ENCODE measurements at places on chromosomes 1 and 21.

DNA sequence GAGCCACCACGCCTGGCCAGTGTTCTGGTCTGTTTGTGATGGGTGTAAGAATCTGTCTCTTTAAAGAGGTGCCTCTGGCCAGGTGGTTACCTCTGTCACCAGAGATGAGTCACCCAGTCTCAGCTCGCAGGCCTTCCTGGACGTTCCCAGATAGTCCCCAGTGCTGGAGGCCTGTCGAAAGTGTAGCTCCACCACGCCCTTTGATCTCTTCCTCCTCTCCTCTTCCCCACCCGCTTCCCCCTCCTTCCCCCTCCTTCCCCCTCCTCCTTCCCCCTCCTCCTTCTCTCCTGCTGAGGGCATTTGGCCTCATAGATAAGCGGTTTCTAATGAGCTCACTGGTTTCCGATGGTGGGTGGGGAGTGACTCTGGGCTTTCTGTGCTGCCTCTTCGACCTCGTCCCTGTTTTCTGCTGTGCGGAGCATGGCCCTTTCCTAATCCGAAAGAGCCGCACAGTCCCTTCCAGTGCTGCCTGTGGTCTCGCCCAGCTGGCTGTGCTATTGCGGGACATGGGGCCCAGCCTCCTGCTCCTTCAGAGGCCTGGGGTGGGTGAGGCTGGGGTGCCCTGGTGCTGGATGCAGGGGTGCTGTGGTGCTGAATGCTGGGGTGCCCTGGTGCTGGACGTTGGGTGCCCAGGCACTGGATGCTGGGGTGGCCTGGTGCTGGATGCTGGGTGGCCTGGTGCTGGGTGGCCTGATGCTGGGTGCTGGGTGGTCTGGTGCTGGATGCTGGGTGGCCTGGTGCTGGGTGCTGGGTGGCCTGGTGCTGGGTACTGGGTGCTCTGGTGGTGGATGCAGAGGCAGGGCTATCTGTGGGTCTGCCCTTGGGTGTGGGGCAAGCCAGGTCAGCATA lies 19.2 kb downstream of the AGPAT3 start:
- DNase-seq, result no peak

- DNase-seq, result no peak
Observed at GRCh38 chr1:1943834-1944570, 24.9 kb upstream of the TMEM52 start.

DNA sequence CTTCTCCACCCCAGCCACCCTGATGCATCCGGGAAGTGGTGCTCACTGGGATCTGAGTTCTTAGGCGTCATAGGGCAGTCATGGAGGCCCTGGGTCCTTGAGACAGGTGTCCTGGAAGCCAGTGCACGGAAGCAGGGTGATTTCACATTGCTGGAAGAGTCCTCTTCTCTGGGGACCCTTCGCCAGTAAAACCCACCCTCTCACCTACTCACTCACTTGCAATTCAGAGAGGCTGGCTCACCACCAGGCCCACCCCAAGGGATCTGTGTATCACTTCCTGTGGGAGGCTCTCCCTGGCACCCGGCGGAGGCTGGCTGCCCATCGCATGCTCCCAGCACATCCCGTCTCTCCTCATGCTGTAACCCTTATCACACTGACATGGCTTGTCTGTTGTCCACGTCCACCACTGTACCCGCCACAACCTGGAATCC lies 40.2 kb upstream of the EPS8L3 start:
- DNase-seq, result no peak

DNA sequence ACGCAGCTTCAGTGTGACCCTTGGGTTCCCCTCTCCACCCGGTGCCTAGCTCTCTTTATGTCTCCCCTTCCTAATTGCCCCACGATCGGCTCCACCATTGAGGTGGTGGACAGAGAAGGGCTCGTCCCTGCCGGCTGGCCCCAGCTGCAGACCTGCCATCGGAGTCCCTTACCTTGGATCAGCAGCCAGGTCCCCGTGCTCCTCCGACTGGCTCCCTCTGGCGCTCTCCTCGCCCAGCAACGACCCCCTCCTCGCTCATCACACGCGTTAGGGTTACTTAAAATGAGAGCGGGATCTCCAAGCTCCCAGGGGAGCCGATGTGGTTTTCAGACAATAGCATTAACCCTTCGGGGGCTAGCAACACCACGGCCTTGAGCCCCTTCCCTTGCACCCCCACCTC lies 8.1 kb upstream of the ETV3L start:
- DNase-seq, result no peak

DNA sequence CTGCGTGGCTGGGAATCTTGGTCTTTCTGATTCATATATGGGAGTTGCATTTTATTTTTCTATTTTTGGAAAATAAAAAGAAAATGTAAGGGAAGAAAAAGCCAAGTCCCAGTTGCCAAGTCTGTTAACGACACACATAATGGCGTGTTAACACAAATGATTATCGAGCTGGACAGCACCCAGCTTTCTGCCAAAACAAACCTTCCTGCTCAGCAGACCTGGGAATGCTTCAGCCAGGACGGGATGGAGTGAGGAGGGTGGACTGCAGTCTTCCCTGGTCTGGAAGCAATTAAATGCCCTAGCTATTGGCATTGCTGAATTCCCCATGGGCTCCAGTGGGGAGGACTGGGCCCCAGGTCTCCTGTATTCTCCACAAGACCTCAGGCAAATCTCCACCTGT lies 184.2 kb upstream of the USP24 start:
- no peak for DNase-seq

DNA sequence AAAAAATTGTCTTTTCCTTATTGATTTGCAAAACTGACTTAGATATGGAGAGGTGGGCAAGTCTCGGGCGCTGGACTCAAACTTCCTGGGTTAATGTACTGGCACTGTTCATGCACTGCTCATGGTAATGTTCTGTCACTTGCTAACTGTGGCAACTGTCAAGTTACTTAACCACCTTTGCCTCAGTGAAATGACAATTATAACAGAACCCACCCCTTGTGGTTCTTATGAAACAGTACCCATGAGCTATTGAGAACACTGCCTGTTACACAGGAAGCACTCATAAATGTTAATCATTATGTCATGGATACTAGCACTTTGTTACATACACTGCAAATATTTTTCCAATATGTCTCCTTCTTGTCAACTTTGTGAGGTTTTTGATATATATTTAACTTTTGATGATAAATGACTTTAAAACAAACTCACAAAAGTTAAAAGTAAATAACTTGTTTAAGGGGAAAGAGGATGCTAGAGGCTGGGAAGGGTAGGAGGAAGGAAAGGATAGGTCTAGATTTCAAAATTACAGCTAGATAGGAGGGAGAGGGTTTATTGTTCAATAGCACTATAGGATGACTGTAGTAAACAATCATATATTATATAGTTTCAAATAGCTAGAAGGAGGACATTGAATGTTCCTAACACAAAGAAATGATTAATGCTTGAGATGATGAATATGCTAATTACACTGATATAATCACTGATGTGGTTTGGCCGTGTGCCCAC lies 342.5 kb downstream of the ADGRL2 start:
- DNase-seq, result no peak

GRCh38 chr1:107867897-107868296 lies 97.1 kb downstream of the VAV3 start:
- DNase-seq, result no peak

DNA sequence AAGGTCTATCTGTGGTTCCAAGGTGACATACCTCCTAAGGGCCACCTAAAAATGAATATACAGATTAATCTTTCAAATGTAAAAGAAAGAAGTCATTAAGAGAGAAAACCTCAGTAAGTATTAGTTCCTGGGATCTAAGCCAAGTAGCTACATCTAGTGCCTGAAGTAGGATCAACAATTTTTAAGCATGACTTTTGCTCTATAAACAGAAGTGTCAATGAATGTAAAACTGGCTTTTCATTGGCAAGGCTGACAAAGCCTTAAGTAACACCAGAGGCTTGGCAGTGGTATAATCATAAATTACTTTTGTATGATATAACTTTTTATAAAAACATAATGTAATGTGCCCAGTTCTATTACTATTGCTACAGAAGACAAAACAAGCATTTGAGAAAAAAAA lies 12.2 kb upstream of the ACADM start:
- DNase-seq, result no peak

DNA sequence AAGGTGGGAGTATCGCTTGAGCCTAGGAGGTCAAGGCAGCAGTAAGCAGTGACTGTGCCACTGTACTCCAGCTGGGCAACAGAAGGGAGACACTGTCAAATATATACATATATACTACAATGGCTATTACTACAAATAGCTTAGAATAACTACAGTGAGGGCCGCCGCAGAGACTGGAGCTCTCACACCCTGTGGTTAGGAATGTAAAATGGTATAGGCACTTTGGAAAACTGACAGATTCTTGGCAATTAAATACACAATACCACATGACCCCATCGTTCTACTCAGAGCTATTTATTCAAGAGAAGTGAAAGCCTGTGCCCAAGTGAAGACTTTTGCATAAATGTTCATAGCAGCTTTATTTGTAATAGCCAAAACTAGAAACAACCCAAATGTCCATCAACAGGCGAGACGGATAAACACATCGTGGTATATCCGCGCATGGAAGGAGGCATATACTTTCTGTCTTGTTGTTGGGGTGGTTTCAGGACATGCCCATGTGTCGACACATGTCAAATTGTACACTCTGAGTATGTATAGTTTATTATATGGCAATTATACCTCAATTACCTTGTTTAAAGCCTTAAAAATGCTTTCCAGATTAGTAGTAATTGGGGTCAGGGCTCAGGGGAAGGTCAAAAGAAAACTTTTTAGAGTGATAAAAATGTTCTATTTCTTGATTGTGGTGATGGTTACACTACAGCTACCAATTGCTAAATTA lies 123.4 kb downstream of the RIPK4 start:
- no peak for DNase-seq

- DNase-seq, result no peak
Observed at GRCh38 chr1:165353731-165354671, 2.5 kb downstream of the LMX1A start.

DNA sequence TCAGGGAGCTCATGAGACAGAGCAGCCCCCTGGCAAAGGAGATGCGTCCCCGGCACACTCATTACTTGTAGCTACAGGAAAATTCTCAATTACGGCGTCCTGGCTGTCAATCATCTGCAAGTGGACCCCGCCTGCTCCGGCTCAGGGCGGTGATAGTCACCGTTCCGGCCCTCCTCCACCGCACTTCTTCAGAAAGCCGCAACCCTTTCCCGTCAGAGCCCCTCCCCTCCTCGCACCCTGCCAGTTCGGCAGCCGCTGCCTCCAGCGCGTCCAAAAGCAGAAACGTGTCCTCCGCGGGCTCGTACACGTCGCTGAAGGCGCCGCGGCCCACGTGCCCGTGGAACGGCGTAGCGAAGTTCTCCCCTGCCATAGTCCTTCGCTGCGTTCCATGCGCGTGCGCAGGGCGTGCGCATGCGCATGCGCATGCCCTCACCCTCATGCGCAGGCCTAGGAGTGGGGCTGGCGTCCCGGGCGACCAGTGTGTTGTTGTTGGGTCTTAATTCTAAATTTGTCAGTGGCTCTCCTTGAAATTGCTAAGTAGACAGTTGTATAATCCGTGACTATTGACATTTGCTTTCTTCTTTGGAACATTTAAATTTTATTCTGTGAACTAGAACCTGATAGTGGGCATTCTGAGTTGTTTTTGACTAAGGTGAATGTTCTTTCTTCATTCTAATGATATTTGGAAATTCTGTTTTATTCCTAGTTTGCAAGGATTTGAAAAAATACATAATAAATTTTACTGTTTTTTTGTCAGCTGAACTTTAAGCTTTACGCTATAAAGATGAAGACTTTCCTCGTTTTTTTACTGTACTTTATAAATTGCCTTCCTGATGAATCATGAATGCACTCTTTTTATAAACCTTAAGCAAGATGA lies 107.5 kb downstream of the LTN1 start:
- DNase-seq, result peak; percentile 77

GRCh38 chr1:31487143-31487542 lies 74.1 kb downstream of the SERINC2 start:
- no peak for DNase-seq

DNA sequence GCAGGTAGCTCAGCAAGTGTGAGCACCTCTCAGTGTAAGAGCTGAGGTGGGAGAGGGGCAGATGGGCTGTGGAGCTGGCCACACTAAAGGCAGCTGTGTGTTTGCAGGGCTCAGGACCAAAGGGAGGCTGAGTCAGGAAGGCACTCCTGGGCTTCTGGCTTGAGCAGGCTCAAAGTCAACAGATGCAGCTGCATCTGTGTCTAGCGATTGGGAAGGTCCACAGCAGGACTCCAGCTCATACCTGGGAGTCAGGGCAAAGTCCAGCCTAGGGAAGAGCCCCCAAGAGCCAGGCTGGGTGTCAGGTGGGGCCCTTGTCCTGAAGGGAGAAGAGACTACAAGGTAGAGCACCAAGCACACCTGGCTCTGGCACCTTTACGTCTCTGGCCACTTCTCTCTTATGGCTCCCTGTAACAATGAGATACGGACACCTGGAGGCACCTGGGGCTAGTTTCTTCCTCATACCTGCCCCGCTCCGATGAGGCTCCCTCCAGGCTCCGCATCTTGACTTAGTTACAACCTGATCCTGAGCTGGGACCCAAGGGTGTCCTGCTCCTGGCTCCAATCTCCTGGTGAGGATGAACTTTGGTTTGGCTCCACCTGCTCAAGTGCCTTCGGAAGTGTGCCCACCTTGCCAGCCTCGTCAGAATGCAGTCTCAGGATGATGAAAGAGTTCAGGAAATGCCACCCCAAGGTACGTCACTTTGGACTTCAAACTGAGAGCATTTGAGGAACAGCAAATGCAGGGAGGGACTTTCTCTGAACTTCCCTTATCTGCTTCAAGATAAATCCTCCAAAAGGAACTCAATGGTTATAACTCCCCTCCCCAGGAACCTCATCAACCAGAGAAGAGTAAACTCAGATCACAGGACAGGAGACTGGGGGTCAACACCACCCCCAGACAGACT lies 21.5 kb upstream of the SLC2A1 start:
- no peak for DNase-seq

DNA sequence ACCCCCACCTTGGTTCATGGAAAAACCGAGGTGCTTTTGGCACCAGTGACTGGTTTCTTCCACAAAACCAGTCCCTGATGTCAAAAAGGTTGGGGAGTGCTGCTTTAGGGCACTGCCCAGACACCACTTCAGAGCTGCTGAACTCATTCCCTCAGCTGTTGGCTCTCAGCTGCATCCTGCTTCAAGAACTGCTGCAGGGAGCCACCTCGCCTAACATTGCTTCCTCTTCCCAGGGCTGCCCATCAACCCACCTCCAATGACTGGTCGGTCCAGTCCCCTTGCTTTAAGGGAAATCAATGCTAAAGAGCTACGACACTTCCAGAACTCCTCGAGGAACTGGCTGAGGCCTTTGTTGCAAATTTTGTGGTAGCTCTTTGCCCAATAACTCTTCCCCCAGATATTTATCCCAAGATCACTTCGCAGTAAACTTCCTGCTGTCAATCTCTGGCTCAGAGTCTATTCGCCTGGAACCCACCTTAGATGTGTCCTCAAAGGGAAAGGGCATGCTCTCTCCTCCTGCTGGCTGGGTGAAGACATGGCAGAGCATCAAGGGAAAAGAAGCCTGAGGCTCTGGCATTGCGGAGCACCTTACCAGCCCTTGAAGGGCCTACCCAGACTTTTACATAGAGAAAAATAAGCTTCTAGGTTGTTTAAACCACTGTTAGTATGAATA lies 29.0 kb downstream of the C1orf52 start:
- DNase-seq, result no peak

GRCh38 chr1:151145304-151146071 lies 943 bp downstream of the SEMA6C start:
- DNase-seq, result no peak

GRCh38 chr1:83807821-83808220 lies 191.1 kb downstream of the TTLL7 start:
- no peak for DNase-seq

GRCh38 chr1:41492341-41492848 lies 7.9 kb upstream of the EDN2 start:
- no peak for DNase-seq

GRCh38 chr1:89946532-89946931 lies 48.4 kb upstream of the ZNF326 start:
- no peak for DNase-seq

GRCh38 chr1:156801409-156802121 lies 15.1 kb downstream of the SH2D2A start:
- peak; percentile 87 for DNase-seq
